ENCODE measurements at places on chromosomes 3 and 15. TPM values are rescaled to one million over a fixed set of nuclear protein-coding genes. Genes with fewer than 3 reads are reported as not detected.
A peak's percentile ranks its signal among the peaks of the same experiment; 100 is the strongest.

The HTR3E gene
- total RNA-seq: 6.5 TPM

GRCh38 chr15:39426552-39427532 is 154.0 kb upstream of the THBS1 start:
- peak; percentile 91 for DNase-seq

DNA sequence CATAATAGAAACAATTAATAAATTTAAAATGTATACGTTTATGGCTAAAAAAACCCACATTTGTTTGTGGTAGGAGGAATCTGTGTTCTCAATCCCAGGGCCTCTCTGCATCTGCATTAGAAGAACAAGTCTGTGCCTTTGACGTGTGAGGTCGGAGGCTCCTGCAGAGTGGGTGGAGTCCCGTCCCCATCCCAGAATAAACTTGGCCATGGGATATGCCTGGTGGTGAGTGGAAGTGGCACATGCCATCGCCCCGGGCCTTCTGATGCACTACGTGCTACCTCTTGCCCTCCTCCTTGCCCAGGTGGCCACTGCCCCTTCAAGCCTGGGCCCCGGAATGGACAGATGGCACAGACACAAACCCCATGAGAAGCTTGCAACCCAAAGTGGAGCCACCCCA is 131.1 kb upstream of the NSMCE3 start:
- DNase-seq: no peak

DNA sequence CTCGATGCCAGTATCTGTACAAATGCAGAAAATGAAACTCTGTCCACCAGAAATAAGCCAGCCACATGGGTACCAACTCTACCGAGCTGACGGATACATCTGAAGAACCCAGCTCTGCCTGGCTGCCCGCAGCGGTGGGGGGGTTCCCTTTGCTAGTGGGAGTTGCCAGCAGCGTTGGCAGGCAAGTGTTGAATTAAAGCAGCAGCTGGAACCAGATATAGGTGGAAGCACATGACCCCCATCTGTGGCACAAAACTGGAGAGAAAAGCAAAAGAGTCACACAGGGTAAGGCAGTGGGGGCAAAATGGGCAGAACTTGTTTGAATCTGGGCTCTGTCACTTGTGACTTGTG is 17.9 kb downstream of the CRYGS start:
- DNase-seq: no peak

DNA sequence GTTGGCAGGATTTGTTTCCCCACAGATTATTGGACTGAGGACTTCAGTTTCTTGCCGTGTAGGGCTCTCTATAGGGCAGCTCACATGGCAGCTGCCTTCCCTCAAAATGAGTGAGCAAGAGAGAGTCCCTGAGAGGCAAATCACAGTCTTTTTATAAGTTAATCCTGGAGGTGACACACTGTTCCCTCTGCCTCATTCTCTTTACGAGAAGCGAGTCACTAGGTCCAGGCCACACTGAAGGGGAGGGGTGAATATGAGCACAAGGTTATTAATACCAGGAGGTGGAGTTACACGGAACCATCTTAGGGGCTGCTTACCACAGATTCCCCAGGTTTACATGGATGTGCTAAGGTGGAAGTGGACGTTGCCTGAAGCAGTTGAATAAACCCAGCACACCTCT is 77.0 kb downstream of the LPP start:
- DNase-seq: no peak

The TTBK2 gene
- 11.1 TPM for total RNA-seq

GRCh38 chr3:9600597-9600996 is 47.0 kb upstream of the LHFPL4 start:
- DNase-seq: no peak

Data from SJCRH30 (cell line).